ENCODE measurements at places on chromosomes 11 and 22.

GRCh38 chr11:69511358-69512055 is 30.0 kb downstream of the LINC01488 start:
- no peak for DNase-seq

- DNase-seq = no peak
Observed at GRCh38 chr11:112612250-112612849, 348.9 kb upstream of the NCAM1 start.

- DNase-seq = no peak
Observed at GRCh38 chr22:23181721-23182308, 1.5 kb downstream of the BCR start.

- DNase-seq = no peak
Observed at GRCh38 chr22:36738416-36739020, 35.0 kb upstream of the CACNG2 start.

- DNase-seq = no peak
Observed at GRCh38 chr22:36284171-36284571, 31.2 kb downstream of the APOL1 start.

DNA sequence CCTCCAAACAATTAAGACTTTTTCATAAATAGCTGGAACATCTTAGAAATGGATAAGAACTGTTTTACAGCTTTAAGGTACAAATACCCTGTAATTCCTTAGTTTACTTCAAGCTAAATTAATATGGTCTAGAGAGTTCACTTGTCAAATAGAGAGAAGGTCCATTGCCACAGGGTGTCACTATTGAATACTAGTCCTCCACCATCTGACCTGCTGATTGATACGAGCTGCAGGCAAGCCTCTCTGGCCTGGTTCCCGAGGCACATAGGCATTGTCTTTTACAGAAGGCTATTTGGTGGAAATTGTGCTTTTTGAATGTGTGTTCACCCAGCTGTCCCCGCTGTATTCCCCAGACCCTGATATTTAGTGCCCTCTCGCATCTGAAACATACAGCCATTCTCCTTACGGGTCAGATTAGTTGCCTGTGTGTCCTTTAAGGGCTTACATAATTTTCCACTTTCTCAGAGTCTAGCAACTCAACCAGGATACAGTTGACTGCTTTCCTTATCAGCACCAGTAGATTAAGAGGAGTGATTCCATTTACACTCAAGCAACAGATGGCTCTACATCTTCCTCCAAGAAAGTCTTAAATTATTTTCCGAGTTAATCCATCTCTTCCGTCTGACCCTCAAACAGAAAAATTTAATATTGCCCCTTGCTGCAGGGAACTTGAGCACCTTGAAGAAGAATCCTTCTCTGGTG is 788.8 kb upstream of the FAT3 start:
- DNase-seq = no peak

DNA sequence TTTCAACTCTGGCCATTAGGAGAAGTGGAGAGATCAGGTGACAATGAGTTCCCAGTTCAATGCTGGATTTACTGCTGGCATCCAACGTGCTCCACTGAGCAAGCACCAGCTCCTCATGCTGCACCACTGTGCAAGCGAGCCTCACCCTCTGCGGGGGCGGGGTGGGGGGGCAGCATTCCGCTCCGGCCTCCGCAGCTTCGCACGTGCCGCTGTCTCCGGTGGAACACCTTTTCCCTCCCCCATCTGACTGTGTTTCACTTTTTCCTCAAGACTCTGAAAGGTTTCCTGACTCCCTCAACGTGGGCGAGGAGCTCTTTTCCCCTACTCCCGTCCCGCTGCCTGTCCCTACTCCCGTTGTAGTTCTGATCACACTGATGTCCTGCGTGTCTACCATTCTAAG is 835 bp upstream of the RHOD start:
- no peak for DNase-seq

DNA sequence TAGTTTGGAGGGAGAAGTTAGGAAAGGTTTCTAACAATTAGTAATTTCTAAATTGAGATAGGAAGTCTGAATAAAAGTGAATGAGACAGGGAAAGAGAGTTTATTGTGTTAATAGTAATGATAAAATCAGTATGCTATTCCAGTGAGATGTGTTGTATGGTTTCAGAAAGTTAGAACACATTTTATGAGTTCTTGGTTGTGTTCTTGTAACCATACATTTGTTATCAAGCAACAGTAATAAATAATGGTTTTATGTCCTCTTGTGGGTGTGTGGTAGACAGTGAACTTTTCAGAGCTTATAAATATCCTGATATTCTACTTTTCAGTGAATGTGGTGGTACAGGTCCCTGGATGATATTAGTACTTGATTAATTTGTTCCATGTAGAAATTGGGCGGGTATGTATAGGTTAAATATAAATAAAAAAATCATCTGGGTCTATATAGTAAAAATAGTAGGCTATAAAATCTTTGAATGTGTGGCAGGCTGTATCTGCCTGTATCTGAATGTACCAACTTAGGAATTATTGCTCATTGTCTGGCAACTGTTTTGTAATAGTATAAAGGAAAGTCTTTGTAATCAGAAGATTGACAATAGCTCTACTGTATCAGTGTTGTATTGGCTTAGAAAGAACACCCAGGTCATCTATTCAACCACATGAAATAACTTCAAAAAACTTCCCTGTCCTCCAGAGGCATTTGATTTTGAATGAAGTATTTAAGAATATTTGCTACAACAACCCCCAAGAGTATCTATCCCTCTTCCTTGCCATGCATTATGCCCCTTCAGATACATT is 54.8 kb downstream of the UVRAG start:
- no peak for DNase-seq

- DNase-seq = no peak
Observed at GRCh38 chr22:17085277-17086181, 729 bp downstream of the IL17RA start.

GRCh38 chr11:106160494-106160893 is 83.0 kb downstream of the AASDHPPT start:
- DNase-seq = no peak

GRCh38 chr11:63491240-63491587 is 247 bp upstream of the PLAAT5 start:
- DNase-seq = no peak

DNA sequence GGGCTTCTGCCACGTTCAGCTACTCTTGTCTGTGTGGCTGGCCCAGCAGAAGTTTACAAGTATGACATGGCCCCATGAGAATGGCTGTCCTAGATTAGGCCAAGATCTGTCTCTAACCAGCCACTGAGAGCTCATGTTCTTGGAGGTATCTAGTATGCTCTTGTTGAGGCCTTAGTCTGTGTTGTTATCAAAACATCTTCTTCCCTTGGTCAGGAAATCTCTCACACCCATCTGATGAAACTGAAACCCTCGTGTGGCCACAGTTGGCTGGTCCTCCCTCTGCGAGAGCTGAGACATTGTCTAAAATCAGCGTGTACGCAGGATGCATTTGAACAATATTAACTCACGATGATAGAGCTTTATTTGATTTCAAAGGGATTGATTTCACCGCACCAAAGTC is 109.0 kb upstream of the NNMT start:
- no peak for DNase-seq

GRCh38 chr11:12810568-12810894 is 136.3 kb downstream of the TEAD1 start:
- no peak for DNase-seq

- DNase-seq = no peak
Observed at GRCh38 chr22:19260194-19260593, 31.3 kb downstream of the CLTCL1 start.

DNA sequence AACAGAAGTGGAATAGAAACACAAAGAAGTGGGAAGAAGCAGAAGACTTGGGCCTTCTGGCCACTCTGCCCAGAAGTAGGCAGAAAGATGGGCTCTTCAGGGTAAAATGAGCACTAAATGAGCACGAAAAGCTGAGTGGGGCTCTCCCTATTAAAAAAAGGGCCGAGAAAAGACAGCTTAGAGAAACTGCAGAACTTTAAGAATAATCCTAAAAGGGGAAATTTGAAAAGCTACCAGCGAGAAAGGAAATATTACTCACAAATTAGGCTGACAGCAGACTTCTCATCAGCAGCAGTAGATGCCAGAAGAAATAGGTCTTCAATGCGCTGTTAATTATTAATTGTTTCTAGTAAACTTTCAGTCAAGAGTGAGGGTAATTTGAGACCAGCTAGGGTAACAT is 78.2 kb downstream of the UVRAG start:
- DNase-seq = no peak

- DNase-seq = no peak
Observed at GRCh38 chr22:24153959-24154358, 27.3 kb upstream of the SUSD2 start.

Data from NCI-H1417 treated with DMSO at 0.1 percent for 48 hours (cell line).